ENCODE measurements at places on chromosomes 1 and 21. TPM values are rescaled to one million over a fixed set of nuclear protein-coding genes. Genes with fewer than 3 reads are reported as not detected.

GRCh38 chr1:213685992-213686582 is 301.7 kb upstream of the PROX1 start:
- DNase-seq = no peak

DNA sequence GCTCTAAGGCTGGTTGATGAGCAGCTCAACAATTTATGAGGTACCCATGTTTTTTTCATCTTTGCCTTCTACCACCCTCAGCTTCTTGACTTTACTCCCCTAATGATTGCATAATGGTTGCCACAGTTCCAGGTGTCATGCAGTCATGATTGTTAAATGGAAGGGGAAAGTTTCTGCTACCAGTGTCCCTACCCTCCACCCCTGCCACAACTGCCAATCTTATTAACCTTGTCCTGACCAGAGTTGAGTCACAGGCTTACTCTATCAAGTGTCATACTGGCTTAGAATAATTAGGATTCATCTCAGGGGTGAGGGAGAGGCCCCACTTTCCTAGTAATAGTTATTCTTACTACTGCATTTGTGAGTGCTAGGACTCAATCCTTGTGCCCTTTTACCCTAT is 7.9 kb upstream of the FUBP1 start:
- no peak for DNase-seq

DNA sequence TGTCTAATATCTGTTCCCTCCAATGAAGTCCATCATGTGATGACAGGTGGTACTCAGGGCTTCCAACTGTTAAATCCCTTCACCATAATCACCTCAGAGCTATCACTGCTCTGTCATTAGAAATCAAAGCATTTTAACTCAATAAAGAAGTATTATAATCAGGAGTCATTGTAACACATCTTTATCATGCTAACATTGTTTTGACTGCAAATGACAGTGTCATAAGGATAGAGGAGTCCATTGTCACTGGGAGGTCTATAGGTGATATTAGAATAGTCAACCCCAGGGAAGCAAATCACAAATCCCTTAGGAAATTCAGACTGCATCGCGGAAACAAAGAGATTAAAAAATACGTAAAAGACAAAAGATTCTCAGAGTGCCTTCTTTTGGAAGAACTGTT is 30.8 kb downstream of the LRRC53 start:
- no peak for DNase-seq

GRCh38 chr21:42530167-42530518 is 16.5 kb downstream of the SLC37A1 start:
- no peak for DNase-seq

- DNase-seq = no peak
These were observed 5.0 kb downstream of the NGF start for GRCh38 chr1:115332813-115333608.

DNA sequence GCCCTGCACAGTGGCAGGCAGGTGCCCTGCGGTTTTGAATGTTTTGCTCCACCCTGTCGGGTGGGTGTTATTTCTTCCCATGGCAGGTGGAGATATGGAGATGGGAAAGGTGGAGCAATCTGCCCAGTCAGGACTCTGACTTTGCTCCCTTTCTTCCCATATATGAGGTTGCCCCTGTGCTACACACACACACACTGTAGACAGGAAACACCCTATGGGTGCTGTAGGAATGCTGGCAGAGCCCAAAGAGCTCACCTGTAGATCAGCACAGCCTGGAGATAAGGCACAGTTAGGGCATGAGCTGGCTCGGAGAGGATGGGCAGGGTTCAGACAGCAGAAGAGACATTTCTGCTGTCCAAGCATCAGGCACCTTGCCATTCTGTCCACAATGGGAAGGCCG is 246.0 kb upstream of the AJAP1 start:
- no peak for DNase-seq

DNA sequence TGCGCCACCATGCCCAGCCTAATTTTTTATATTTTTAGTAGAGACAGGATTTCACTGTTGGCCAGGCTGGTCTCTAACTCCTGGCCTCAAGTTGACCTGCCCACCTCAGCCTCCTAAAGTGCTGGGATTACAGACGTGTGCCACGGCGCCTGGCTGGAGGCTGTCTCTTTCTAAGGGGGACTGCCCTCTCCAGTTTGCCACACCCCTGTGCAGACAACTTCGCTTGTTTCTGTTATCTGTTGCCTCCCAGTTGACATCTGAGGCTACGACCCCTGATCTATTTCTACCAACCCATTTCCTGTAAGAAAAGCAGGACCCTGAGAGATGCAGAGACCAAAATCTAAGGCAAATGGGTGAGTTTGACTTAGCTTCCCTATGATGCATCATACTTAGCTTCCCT is 24.0 kb upstream of the VASH2 start:
- DNase-seq = no peak

- no peak for DNase-seq
These were observed 1629.3 kb downstream of the MRPL39 start for GRCh38 chr21:23977971-23978370.

- DNase-seq = no peak
These were observed 349.0 kb downstream of the SIPA1L2 start for GRCh38 chr1:232280910-232281309.

Gene TDRD5
- 5.5 TPM for polyA plus RNA-seq

Gene RNU1-2
- polyA plus RNA-seq = not detected

Gene TESK2
- 7.1 TPM for polyA plus RNA-seq

Gene PLA2G5
- not detected for polyA plus RNA-seq

Gene PHLDA3
- 11.0 TPM for polyA plus RNA-seq

Gene AURKAIP1
- polyA plus RNA-seq = 94.9 TPM
